Stimulated activated CD4-positive, alpha-beta T cell treated with anti-CD3 and anti-CD28 coated beads, Interleukin-15, amount 100 ng/mL, for 1 hour (primary cell): ENCODE measurements at places on chromosomes 1 and 21.

- no peak for DNase-seq
These were observed 154.0 kb downstream of the TGFB2 start for GRCh38 chr1:218499011-218499691.

DNA sequence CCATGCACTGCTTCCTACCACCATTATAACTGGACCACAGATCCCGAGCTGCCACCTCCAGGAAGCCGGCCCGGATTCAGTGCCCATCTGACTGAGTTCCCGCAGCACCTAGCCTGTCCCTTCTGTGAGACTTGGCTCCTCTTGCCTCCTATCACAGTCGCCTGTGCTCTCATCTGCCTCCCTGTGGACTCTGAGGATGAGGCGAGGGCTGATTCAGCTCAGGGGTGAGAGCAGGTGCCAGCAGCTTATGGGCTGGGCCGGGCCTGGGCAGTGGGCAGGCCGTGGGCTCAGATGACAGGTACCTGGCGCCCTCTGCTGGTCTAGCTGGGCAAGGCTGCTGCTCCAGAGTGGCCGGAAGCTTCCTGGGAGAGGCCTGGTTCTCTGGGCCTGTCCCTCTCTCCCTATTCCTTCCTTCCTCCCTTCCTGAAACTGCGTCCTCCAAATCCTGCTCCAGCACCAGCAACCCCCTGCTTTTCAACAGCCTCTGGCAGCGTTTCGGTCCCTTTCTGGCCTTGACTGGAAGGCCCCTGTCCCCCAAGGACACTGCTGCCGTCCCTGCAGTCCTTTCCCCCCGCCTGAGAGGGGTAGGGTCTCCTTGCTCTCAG, 17.3 kb upstream of the PCSK9 start:
- DNase-seq = peak; percentile 23

DNA sequence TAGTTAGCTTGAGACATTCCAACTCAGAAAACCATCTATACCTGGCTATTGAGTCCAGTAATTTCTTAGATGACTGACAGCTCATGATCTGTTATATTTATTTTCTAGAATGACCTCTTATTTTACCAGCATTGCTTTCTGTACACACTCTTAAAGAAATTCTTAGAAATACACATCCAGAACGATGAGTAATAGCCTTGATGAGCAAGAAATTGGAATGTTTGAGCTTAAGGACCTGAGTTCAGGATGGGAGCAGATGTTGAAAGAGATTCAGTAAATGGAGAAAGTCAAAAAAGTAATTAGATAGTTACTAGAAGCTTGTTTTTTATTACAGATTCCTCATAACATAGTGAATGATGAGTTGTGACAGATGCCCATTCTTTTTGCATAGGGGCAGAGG, 11.7 kb downstream of the PYHIN1 start:
- DNase-seq = no peak

DNA sequence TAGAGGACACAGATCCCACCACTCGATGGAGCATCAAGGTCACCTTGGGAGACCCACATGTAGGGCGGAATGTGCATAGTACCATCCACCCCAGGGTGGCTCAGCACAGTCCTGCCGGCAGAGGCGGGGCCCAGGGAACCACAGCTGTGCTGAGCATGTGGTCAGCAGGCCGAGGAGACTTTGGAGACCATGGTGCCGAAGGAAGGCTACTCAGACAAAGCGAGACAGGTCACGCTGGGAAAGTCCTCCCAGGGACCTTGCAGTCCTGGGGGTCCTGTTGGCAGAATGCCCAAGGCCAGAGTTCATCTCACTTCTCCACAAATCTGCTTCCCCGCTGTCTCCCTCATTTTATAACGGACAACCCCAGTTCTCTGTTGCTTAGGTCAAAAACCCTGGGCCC, 22.5 kb downstream of the WNT3A start:
- DNase-seq = no peak

GRCh38 chr1:206010060-206010459, 6.9 kb upstream of the RAB7B start:
- DNase-seq = no peak

GRCh38 chr1:150628766-150629114, 672 bp downstream of the ENSA start:
- DNase-seq = no peak

DNA sequence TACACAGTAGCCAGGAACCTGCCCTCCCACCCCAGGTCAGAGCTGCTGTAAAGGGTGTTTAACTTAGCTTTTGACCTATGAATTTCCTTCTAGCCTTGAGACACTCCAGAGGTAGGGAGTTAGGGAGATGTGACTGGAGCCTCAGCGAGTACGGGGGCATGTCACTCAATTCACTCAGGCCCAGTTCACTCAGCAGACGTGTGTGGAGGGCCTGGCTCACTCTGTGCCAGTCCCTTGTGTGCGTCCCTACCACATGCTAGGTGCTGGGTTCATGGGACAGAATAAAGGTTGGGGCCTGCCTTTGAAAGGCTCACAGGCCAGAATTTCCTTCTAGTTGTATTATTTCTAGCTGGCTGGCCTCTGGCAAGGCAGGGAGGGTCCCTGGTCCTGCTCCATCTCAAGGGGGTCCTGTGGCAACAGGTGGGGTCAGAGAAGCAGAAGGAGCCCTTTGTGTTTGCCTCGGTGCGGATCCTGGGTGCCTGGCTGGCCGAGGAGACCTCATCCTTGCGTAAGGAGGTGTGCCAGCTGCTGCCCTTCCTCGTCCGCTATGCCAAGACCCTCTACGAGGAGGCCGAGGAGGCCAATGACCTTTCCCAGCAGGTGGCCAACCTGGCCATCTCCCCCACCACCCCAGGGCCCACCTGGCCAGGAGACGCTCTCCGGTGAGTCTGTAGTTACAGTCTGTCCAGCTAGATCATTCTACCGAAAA, 4.5 kb downstream of the NCDN start:
- no peak for DNase-seq

DNA sequence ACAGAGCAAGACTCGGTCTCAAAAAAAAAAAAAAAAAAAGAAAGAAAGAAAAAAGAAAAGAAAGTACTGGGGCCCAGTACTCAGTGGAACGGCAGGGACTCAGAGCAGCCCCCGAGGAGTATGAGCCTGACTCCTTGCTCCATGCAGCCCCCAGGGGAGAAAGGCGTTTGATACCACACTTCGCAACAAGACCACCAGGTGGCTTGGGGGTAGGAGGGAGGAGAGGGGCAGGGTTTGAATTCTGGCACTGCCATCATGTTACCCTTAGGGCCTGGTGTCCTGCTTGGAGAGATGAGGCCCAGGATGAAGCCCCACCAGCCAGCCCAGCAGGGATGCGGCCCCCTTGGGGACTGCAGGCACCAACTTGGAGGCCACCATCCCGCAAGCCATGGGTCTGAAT, 321.3 kb upstream of the VAMP3 start:
- DNase-seq = no peak

DNA sequence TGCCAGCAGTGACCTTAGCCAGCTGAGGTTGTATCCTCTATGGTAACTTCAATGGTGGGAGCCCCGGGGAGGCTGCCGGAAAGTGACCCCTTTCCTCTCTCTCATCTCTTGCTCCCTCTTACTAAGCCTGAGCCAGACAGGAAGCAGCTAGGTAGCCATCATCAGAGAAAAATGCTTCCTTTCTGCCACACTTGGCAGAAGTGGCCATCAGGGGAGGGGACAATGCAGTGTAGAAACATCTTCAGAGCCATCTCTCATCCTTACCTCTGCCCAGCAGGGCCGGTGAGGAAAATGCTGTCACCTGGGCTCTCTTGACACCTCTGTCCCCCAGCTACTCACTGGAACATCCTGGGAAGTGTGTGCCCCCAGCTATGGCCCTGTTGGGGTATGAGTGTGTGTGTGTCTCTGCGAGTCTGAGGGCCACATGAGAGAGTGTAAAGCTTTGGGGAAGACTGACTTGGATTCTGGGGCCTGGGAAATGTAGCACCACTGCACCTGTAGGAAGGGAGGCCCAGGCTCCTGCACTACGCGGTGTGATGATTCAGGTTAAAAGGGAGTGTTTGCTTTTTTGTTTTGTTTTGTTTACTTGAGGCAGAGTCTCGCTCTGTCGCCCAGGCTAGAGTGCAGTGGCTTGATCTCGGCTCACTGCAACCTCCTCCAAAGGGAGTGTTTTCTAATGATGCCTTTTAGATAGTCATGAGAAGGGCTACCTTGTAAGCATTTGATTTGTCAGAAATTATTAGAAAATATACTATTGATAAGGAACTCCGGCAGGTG, 48.7 kb upstream of the CNTN2 start:
- no peak for DNase-seq

DNA sequence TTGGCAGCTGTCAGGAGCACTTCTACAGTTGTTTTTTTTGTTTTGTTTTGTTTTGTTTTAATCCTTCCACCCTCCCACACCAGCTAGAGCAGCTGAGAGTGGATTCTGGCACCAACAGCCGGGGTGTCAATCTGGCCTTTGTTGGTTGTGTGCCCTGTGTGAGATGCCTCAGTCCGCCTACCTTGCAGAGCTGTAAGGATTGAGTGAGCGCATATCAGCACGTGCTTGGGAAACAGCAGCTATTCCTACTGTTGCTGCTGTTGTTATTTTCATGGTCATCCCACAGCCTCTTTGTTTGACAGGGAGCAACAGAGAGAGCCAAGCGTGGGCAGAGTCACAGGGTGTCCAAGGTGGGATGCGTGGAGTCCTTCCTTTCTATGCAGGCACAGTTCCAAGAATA, 50.4 kb downstream of the PGBD5 start:
- DNase-seq = no peak

DNA sequence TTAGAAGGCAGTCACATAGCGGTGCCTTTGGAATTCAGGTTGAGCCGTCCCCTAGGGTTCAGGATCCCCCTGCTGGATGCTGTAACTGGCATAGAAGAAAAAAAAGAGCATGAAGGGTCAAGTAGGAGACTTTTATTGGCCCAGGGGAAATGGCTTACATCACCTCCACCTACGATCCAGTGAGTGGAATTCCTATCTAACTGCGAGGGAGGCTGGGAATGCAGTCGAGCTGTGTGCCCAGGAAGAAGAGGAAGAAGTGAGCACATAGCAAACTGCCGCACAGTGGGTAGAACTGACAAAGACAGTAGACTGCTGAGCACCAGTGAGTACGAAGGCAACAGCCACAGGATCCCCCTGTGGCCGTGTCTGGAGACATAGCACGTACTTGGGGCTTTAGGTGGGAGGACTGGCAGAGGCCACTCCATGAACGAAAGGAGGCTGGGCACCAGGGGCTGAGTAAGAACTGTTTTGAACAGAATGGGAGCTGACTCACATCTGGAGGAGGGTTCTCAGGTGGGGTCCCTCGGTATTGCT, 79.2 kb downstream of the RNF220 start:
- no peak for DNase-seq
